Heart left ventricle (tissue), 16 donors: ENCODE measurements at places on chromosomes 4 and X. TPM values are rescaled to one million over a fixed set of nuclear protein-coding genes. Genes with fewer than 3 reads are reported as not detected.

GRCh38 chrX:16671005-16671404 lies 21.0 kb downstream of the S100G start:
- H3K4me1 ChIP-seq = no peaks in the 10 kb centered on the region
- no peak for DNase-seq
- H3K4me3 ChIP-seq = no peak overlapping the region
- H3K27ac ChIP-seq = no peak overlapping the region
- peaks cover 3% of the 10 kb centered on the region for H3K36me3 ChIP-seq

- no peaks in the 10 kb centered on the region for H3K4me1 ChIP-seq
- no peak overlapping the region for H3K4me3 ChIP-seq
- H3K27me3 ChIP-seq = no peaks in the 10 kb centered on the region
- no peak overlapping the region for H3K27ac ChIP-seq
- DNase-seq = no peak
These were observed 56.9 kb downstream of the NSG1 start for GRCh38 chr4:4443821-4444220.

GRCh38 chrX:73930300-73930699 lies 367.3 kb downstream of the CHIC1 start:
- H3K4me3 ChIP-seq = no peak overlapping the region
- no peaks in the 10 kb centered on the region for H3K4me1 ChIP-seq
- no peaks in the 10 kb centered on the region for H3K36me3 ChIP-seq
- H3K27me3 ChIP-seq = no peaks in the 10 kb centered on the region

DNA sequence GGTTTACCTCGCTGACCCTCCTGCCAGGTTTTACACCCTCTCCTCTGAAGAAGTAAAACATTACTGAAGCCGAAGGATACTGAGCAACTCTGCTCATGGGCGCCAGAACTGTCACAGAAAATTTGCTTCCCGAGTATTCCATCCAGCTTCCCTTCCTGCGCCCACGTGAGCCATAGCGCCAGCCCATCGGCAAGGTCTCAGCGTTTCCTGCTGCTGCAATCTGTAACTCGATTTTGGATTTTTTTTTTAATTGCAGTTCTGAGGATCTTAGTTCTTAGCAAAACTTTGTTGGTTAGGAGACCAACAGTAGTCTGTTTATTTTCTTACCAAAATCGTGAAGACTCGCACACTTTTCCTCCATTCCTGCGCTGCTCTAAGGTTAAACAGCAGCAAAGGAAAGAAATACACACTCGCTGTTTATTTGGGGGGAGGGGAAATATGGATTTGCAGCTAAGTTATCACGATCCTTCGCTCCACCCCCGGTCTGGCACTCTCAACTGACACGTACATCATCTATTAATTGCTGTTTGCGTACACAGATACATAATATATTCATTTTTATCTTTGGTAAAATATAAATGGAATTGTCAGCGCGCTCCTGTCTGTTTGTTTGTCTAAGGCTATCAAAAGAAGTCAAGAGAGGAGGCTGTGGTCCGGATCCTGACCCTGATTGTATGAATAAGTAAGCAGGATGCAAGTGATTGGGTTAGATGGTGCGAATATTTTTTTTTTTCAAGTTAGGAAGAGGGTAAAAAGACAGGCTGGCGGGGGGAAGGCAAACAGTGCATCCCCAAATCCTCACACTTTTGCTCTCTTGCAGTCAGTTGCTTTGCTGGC lies at the start of gene TLL1:
Gene TLL1 (plus strand): TSS at position 777 of the 837 bp plus-strand sequence. CDS start 668 bp downstream, outside the sequence.
- H3K27ac ChIP-seq = peak within 1 kb of the TSS; percentile 24
- H3K36me3 ChIP-seq = no peaks in the 10 kb centered on the region
- H3K4me1 ChIP-seq = no peaks in the 10 kb centered on the region
- peak; percentile 28 for DNase-seq

GRCh38 chrX:2782171-2782570 lies 30.3 kb downstream of the XG start:
- H3K4me1 ChIP-seq = no peaks in the 10 kb centered on the region
- DNase-seq = no peak
- no peaks in the 10 kb centered on the region for H3K36me3 ChIP-seq
- H3K27me3 ChIP-seq = peaks cover 3% of the 10 kb centered on the region
- H3K27ac ChIP-seq = no peak overlapping the region

DNA sequence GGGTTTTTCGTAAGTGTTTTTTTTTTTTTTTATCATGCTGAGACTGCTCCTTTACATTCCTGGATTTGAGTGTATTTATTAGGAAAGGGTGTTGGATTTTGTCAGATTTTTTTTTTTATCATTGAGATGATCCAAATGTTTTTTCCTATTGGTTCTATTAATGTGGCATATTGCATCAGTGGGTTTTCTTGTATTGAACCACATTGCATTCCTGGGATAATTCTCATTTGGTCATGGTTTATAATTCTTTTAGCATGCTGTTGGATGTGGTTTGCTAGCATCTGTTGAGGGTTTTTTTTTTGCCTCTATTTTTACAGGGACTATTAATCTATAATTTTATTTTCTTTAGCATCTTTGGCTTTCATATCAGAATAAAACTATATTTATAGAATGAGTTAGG lies 28.8 kb downstream of the COL4A5 start:
- DNase-seq = no peak
- H3K27me3 ChIP-seq = no peaks in the 10 kb centered on the region
- no peak overlapping the region for H3K4me3 ChIP-seq
- H3K4me1 ChIP-seq = no peaks in the 10 kb centered on the region
- no peaks in the 10 kb centered on the region for H3K36me3 ChIP-seq

GRCh38 chr4:1410491-1411325 lies 4.5 kb upstream of the NKX1-1 start:
- peaks cover 94% of the 10 kb centered on the region for H3K27me3 ChIP-seq
- peak; percentile 80 for DNase-seq
- no peaks in the 10 kb centered on the region for H3K36me3 ChIP-seq
- no peak overlapping the region for H3K4me3 ChIP-seq
- H3K4me1 ChIP-seq = peaks cover 7% of the 10 kb centered on the region
- no peak overlapping the region for H3K27ac ChIP-seq

DNA sequence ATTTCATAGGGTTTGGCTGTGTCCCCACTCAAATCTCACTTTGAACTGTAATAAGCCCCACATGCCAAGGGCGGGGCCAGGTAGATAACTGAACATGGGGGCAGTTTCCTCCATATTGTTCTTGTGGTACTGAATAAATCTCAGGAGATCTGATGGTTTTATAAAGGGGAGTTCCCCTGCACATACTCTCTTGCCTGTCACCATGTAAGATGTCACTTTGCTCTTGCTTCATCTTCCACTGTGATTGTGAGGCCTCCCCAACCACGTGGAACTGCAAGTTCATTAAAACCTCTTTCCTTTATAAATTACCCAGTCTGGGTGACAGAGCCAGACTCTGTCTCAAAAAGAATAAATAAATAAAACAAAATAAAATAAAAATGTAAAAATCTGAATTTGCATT lies 95.9 kb downstream of the PDS5A start:
- no peak overlapping the region for H3K27ac ChIP-seq
- H3K4me1 ChIP-seq = no peaks in the 10 kb centered on the region
- H3K27me3 ChIP-seq = no peaks in the 10 kb centered on the region

CNOT6L gene
- 18.6 TPM for total RNA-seq

SSX4 gene
- not detected for total RNA-seq
